ENCODE measurements at places on chromosomes 5 and 9.

GRCh38 chr5:113608113-113608596 is 94.7 kb downstream of the YTHDC2 start:
- no peak for DNase-seq

GRCh38 chr5:93805616-93806379 is 64.4 kb upstream of the POU5F2 start:
- DNase-seq: no peak

DNA sequence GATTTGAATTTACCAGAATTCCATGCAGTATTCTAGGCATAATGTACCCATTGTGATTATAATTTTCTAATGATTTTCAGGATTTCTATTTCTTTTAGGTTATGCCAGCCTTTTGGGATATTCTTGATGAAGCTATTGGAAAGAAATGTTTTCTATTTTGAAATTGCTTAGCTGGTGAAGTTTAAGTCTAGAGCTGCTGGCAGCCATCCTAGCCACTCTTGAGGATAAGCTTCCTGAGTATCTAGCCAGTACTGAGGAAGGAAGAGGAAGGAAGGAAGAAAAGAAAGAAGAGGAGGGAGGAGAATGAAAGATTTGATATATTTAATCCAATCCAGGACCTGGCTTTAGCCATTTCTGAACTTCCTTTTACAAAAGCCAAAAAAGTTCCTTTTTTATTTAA is 142.1 kb upstream of the DAB2 start:
- no peak for DNase-seq

DNA sequence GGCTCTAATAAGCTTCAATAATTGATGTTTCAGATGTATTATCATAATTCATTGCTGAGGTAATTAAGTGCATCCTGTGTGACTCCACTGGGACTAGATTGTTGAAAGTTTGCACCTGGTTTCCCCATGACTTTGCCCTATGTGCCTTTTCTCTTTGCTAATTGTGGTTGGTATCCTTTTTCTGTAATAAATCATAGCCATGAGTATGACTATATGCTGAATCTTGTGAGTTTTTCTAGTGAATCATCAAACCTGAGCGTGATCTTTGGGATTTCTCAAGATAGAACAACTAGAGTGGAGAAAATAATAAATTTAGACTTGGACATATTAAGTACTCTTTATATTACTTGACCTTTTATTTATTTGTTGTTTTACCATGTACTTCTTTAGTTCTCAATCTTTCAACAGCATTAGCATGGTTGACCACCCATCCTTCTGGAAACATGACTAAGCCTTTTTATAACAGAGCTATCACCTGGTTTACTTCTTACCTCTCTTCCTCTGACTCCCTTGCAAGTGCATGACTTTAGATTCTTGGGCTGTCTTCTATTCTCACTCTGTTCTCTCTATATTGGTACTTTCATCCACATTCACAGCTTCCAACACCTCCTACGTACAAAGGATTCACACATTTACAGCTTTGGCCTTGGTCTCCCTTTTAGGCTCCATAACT is 239.6 kb upstream of the TAS2R1 start:
- peak; percentile 65 for DNase-seq

- no peak for DNase-seq
Observed at GRCh38 chr5:150764530-150764929, 5.7 kb upstream of the DCTN4 start.

DNA sequence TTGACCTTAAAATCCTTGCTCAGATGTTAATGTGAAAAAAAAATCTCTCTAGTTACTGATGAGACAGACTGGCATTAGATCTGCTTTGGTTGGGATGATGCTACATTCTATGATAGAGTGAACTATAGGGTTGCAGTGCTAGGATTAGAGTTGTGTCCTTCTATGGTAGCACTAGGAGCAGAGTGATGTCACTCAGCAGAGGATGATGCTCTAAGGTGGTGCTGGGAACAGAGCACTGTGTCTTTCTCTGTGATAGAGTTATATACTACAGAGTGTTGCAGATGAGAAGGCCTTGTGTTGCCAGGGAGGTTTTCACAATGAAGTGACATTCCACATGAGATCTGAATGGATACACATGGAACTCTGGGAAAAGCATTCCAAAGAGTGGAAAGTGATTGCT is 462.3 kb downstream of the CDH12 start:
- DNase-seq: no peak

- peak; percentile 7 for DNase-seq
Observed at GRCh38 chr9:13213337-13213736, 66.2 kb downstream of the MPDZ start.

- no peak for DNase-seq
Observed at GRCh38 chr9:70557661-70558369, 143.4 kb upstream of the KLF9 start.

DNA sequence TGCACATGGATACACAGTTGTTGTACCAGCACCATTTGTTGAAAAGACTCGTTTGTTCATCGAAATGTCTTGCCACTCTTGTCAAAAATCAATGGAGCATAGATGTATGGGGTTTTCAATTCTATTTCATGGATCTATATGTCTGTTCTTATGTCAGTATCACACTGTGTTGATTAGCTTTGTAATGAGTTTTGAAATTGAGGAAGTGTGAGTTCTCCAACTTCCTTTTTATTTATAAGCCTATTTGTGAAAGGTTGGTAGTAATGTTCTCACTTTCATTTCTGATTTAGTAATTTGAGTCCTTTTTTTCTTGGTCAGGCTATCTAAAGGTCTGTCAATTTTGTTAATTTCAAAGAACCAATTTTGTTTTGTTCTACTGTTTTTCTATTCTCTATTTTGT is 26.1 kb downstream of the ZNF510 start:
- DNase-seq: no peak

- DNase-seq: no peak
Observed at GRCh38 chr9:22457448-22457847, 10.8 kb downstream of the DMRTA1 start.

DNA sequence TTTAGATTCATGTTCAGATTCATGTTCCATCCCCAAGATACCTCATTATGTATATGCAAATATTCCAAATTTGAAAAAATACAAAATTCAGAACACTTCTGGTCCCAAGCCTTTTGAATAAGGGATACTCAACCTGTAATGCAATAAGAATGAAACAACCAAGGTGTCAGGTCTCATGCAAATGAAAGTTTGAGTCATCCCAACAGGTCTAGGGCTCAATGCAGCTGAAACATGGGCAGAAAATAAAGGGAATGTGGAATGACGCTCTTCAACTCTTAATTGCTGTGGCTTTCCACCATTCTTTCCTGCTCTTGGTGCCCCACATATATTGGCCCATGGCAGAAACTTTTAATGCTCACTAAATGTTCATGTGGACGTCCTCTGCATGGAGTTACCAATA is 107.3 kb upstream of the DAPK1 start:
- no peak for DNase-seq

Data from AG04449 (cell line).